ENCODE measurements at places on chromosomes 2 and 18. TPM values are rescaled to one million over a fixed set of nuclear protein-coding genes. Genes with fewer than 3 reads are reported as not detected.

The TMEM37 gene
- total RNA-seq = 2.3 TPM

DNA sequence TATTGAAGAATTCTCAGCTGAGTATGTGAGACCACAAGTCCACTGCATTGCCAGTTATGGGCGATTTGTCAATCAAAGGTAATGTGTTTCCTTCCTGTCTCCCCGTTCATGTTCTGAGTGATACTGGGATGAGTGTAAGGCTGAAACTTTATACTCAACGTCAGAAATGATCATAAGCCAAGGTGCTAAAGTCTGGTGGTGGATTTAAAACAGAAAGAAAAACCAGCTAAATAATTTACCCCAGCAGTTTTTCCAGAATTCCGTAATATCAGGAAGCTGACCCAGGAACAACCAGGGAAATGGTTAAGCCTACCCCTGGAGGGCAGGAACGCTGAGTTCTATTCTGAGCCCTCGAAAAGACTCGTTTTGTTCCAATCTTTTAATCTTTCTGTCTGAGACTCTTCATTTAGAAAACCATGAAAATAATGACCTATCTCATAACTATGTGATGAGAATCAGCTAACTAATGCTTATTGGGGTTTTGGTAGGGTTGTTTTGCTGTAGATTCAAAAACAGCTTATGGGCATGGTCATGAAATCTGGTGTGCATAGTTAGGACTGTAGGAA lies 149.6 kb downstream of the LAMA3 start:
- H3K4me1 ChIP-seq = no peaks in the 10 kb centered on the region
- H3K27ac ChIP-seq = no peak overlapping the region
- H3K27me3 ChIP-seq = no peaks in the 10 kb centered on the region
- no peaks in the 10 kb centered on the region for H3K36me3 ChIP-seq
- DNase-seq = no peak
- no peak overlapping the region for H3K4me3 ChIP-seq

- no peak overlapping the region for H3K4me3 ChIP-seq
- H3K27me3 ChIP-seq = peaks cover 19% of the 10 kb centered on the region
- no peak overlapping the region for H3K27ac ChIP-seq
- no peak for DNase-seq
- H3K36me3 ChIP-seq = no peaks in the 10 kb centered on the region
- H3K4me1 ChIP-seq = no peaks in the 10 kb centered on the region
Observed at GRCh38 chr2:121998751-121999150, 243.3 kb downstream of the TSN start.

- no peaks in the 10 kb centered on the region for H3K36me3 ChIP-seq
- H3K4me3 ChIP-seq = no peak overlapping the region
- no peak overlapping the region for H3K27ac ChIP-seq
- peaks cover 16% of the 10 kb centered on the region for H3K4me1 ChIP-seq
- no peak for DNase-seq
Observed at GRCh38 chr18:56652802-56653201, 1.6 kb downstream of the WDR7 start.

GRCh38 chr18:8367217-8367988 lies 241.8 kb upstream of the RAB12 start:
- H3K4me3 ChIP-seq = peak overlapping the region; percentile 17
- H3K27ac ChIP-seq = no peak overlapping the region
- no peaks in the 10 kb centered on the region for H3K27me3 ChIP-seq
- peaks cover 8% of the 10 kb centered on the region for H3K4me1 ChIP-seq

The TANC1 gene
- 15.1 TPM for total RNA-seq

DNA sequence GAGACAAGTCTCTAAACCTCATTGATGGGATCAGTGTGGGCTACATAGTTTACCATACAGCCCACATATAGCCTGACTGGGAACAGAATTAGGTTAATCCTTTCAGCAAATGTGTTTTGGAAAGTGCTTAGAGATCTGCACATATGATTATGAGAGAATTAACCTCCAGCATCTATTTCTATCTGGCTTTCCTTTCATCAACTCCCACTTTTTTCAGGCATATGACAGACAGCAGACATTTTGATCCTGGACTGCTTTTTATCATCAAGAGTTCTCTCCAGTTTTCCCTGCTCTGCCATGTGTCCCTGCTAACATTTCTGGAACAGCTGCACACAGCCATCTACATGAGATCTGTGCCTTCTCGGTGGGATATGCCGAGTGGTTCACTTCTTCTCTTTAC lies 139.5 kb upstream of the LRP1B start:
- no peak for DNase-seq
- H3K27ac ChIP-seq = no peak overlapping the region
- H3K4me1 ChIP-seq = no peaks in the 10 kb centered on the region
- H3K36me3 ChIP-seq = no peaks in the 10 kb centered on the region
- no peak overlapping the region for H3K4me3 ChIP-seq

DNA sequence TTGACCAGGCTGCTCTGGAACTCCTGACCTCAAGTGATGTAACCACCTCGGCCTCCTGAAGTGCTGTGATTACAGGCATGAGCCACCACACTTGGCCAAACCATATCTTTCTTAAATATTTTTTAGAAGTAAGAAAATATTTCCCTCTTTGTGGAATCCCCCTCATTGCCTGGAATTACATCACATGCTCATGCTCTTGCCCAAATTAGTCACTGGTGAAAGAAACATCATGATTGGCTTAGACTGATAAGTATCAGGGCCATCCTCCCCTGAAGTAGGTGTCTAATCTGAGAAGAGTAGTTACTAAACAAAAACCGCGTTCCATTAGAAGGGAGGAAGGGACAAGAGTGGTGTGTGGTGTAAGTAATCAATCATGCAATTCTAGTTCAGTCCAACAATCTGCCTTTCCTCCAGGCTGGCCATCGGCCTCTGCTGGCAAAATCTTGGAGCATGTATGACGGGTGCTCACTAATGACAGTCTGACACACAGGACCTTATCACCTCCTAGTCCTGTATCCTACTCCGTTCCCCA lies 52.3 kb upstream of the SCG2 start:
- H3K36me3 ChIP-seq = no peaks in the 10 kb centered on the region
- H3K27ac ChIP-seq = no peak overlapping the region
- no peak overlapping the region for H3K4me3 ChIP-seq
- H3K27me3 ChIP-seq = no peaks in the 10 kb centered on the region
- no peak for DNase-seq

DNA sequence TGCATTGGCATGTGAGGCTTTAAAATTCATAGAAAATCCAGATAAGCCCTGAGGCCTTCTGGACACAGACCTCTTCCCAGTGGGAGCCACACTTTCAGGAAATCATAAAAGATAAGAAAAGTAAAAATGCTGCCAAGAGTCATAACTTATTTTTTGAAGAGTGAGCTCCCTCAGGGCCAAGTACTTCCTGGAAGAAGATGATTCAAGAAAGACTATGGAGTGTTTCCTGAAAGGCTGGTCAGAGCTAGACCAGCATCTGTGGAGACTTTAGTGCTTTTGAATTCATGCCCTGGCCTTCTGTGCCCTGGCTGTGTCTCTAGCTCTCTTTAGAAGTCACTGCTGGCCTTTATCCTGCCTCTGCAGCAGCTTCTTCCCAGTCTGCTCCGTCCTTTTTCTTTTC lies 6.4 kb upstream of the XDH start:
- H3K27me3 ChIP-seq = no peaks in the 10 kb centered on the region
- H3K27ac ChIP-seq = no peak overlapping the region
- H3K4me1 ChIP-seq = no peaks in the 10 kb centered on the region
- H3K4me3 ChIP-seq = no peak overlapping the region
- H3K36me3 ChIP-seq = no peaks in the 10 kb centered on the region

The GATA6 gene
- 3.3 TPM for total RNA-seq

- H3K27me3 ChIP-seq = no peaks in the 10 kb centered on the region
- DNase-seq = no peak
- no peaks in the 10 kb centered on the region for H3K36me3 ChIP-seq
- no peak overlapping the region for H3K4me3 ChIP-seq
- no peak overlapping the region for H3K27ac ChIP-seq
Observed at GRCh38 chr2:287471-287885, 413 bp downstream of the ALKAL2 start.

The DCDC2C gene
- total RNA-seq = not detected

- no peak overlapping the region for H3K4me3 ChIP-seq
- DNase-seq = no peak
- H3K27me3 ChIP-seq = no peaks in the 10 kb centered on the region
Observed at GRCh38 chr2:174969091-174969734, 36.0 kb downstream of the CHN1 start.

The FARP2 gene
- 49.3 TPM for total RNA-seq

DNA sequence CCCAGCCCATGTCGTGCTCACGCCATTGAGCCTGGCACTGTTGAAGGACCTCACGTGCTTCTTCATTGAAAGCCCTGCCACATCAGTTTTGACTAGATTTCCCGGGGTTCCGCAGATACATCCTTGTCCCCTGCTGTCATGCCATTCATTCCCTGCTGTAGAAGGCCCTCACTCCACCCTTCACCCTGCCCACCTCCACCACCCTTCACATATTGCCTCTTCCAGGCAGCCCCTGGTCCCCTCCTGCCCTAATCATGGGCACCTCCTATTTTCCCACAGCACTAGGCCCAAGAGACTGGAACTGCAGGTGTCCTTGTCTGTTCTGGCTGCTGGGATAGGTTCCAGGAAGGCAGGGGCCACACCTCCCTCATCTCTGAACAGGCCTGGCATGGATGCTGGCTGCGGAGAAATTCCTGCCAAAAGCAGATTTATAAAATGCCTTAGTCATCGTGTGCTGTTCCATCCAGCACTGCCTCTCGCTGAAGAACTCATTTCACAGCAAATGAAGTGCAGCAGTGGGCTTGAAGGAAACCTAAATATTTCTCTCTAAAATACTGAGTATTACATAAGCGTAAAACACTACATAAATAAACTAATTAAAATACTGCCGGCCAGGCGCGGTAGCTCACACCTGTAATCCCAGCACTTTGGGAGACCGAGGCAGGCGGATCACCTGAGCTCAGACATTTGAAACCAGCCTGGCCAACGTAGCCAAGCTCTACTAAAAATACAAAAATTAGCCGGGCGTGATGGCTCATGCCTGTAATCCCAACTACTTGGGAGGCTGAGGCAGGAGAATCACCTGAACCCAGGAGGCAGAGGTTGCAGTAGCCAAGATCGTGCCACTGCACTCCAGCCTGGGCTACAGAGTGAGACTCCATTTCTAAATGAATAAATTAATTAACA lies 38.4 kb downstream of the EIF4E2 start:
- no peak overlapping the region for H3K4me3 ChIP-seq
- H3K27ac ChIP-seq = peak overlapping the region; percentile 10
- no peaks in the 10 kb centered on the region for H3K27me3 ChIP-seq
- H3K36me3 ChIP-seq = no peaks in the 10 kb centered on the region

The MRO gene
- 0.84 TPM for total RNA-seq

- no peak overlapping the region for H3K27ac ChIP-seq
- 0 out of 2 replicates have a peak, but pooled peaks cover 3% of the 10 kb centered on the region for H3K4me1 ChIP-seq
- no peak for DNase-seq
- H3K4me3 ChIP-seq = no peak overlapping the region
Observed at GRCh38 chr18:31686986-31687928, 2.9 kb upstream of the B4GALT6 start.

- H3K4me1 ChIP-seq = no peaks in the 10 kb centered on the region
- no peak for DNase-seq
- H3K4me3 ChIP-seq = no peak overlapping the region
- H3K27me3 ChIP-seq = no peaks in the 10 kb centered on the region
- H3K36me3 ChIP-seq = no peaks in the 10 kb centered on the region
- no peak overlapping the region for H3K27ac ChIP-seq
Observed at GRCh38 chr18:53796040-53796729, 428.3 kb downstream of the MBD2 start.

DNA sequence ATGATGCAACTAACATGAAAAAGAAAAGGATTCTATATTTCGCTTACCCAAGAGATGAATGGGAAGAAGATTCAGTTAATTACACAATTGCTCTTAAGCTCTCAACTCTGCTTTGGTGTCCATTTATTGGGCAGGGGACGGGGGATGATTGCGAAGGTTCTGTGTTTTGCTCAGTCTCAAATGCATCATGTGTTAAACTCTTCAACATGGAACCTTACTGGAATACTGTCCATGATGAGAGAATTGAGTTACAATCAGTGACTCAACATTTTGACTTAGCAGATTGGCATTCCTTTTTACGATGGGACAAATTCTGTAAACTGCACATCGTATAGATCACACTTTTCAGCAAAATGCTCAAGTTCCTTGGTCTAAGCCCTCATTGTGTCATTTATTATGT lies 135.6 kb downstream of the RBMS1 start:
- no peak for DNase-seq
- H3K27ac ChIP-seq = no peak overlapping the region
- no peaks in the 10 kb centered on the region for H3K27me3 ChIP-seq
- no peak overlapping the region for H3K4me3 ChIP-seq
- H3K4me1 ChIP-seq = no peaks in the 10 kb centered on the region

- H3K27me3 ChIP-seq = no peaks in the 10 kb centered on the region
- no peak overlapping the region for H3K27ac ChIP-seq
- no peaks in the 10 kb centered on the region for H3K36me3 ChIP-seq
- DNase-seq = no peak
- no peaks in the 10 kb centered on the region for H3K4me1 ChIP-seq
Observed at GRCh38 chr18:30465096-30465495, 577.4 kb downstream of the DSC3 start.

DNA sequence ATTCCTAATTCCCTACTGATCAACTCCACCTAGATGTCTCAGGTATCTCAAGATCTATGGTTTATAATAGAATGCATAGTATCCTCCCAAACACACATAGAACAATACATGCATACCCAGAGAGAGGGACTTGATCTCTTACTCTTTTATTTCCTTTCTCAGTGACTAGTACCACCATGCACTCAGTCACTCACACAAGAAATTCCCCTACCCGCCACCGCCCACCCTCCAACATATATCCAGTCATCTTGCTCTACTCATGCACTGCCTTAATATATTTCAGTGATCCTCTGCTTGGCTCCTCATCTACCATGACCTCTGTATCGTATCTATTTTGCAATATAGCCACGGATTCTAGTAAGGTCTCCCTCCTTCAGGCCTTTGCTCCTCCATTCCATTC lies 996.9 kb downstream of the LRP1B start:
- no peaks in the 10 kb centered on the region for H3K4me1 ChIP-seq
- no peak for DNase-seq
- no peaks in the 10 kb centered on the region for H3K36me3 ChIP-seq
- H3K27ac ChIP-seq = no peak overlapping the region

DNA sequence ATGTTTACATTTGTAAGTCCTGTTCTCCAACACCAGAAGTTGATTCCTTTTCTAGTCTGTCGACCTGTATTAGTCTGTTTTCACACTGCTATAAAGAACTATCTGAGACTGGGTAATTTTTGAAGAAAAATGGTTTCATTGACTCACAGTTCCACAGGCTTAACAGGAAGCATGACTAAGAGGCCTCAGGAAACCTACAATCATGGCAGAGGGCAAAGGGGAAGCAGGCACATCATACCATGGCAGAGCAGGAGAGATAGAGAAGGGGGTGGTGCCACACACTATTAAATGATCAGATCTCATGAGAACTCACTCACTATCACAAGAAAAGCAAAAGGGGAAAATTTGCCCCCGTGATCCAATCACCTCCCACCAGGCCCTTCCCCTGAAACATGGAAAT lies 112.8 kb upstream of the MAP3K20 start:
- H3K27ac ChIP-seq = no peak overlapping the region
- H3K4me3 ChIP-seq = no peak overlapping the region
- no peak for DNase-seq
- no peaks in the 10 kb centered on the region for H3K4me1 ChIP-seq
- H3K36me3 ChIP-seq = no peaks in the 10 kb centered on the region
- 0 out of 2 replicates have a peak, but pooled peaks cover 3% of the 10 kb centered on the region for H3K27me3 ChIP-seq

The UPP2 gene
- not detected for total RNA-seq

Data from HCT116 (cell line).